ENCODE measurements at places on chromosomes 2 and 18.
A peak's percentile ranks its signal among the peaks of the same experiment; 100 is the strongest.

DNA sequence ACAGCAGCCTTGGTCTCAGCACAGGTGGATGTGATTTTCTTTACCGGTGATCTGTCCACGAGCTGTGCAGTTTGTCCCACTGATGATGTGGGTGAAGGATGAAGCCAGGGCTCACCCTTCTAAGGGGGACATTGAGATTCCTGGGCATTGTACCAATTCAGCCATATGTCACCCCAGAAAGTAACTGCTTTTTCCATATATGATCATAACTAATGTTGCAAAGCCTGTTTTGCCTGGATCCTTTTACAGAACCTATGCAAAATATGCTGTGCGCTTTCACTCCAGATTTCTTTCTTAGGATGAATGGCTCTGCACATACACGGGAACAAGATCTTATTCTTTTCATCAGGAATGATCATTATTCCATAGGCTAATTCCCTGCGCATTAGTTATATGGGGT, 96.9 kb upstream of the POU3F3 start:
- DNase-seq = no peak

DNA sequence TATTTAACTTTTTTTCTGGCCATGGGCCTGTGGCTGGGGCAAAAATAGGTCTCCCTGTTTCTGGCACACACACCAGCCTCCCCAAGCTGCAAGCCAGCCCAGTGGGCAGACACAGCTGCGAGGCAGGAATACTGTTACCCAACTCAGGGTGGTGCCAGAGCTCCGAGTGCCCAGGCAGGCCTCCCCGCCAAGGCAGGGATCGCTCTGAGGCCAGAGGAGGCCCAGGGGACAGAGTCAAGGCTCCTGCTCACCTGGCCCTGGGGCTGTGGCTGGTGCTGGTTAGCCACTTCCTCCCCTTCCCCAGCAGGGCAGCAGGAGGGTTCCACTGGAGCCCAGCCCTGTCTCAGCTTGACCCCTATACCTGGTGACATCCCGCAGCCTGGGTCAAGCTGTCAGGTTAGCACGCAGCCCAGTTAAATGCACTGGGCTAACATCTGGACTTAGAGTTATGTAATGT, 67.1 kb upstream of the EPAS1 start:
- DNase-seq = no peak

- peak; percentile 1 for DNase-seq
These were observed 447.0 kb upstream of the ID2 start for GRCh38 chr2:8234757-8235374.

DNA sequence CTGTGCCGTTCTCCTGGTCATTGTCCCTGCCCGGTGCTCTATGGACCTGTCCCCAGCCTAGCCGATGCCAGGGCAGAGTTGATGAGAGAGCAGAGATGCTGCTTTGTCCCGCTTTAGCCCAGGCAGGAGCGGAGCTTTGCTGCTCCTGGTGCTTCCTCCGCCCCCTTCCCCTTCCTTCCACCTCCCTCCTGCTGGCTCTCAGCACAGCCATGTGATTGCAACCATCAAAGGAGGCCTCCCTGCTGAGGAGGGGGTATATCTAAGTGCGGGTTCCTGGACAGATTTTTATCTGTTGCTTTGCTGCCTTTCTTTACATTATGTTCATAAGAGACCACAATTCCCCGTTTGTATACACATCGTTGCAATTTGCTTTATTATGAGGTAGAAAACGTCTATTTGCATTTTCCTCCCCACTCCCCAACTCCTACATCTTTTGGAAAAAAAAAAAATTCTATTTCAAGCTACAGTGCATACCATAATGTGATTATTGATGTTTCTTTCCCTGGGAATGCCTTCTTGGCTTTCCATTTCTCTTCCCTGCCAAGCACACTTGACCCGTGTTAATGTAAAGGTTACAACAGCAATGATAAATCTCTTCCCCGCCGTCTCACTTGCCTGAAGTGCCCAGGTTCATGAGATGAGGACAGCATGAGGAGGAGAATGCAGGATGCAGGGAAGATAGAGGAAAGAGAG, 25.4 kb downstream of the ALPK2 start:
- DNase-seq = peak; percentile 77

Data from kidney glomerular epithelial cell (primary cell).